NCI-H1436 (cell line): ENCODE measurements at places on chromosomes 12 and 14.

DNA sequence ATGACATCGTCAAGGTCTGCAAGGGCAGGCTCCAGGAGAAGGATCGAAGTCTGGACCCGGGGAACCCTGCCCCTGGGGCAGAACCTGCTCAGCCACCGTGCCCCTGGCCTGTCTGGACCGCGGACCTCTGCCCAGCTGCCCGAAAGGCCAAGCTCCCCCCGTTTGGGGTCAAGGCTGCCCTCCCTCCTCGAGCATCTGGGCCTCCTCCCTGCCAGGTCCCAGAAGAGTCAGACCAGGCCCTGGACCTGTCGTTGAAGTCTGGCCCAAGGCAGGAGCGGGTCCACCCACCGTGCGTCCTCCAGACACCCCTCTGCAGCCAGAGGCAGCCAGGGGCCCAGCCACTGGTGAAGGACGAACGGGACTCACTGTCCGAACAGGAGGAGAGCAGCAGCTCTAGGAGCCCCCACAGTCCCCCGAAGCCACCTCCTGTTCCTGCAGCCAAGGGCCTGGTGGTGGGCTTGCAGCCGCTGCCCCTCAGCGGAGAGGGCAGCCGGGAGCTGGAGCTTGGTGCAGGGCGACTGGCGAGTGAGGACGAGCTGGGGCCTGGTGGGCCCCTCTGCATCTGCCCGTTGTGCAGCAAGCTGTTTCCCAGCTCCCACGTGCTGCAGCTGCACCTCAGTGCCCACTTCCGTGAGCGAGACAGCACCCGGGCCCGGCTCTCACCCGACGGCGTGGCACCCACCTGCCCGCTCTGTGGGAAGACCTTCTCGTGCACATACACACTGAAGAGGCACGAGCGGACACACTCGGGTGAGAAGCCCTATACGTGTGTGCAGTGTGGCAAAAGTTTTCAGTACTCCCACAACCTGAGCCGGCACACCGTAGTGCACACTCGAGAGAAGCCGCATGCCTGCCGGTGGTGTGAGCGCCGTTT lies 856 bp downstream of the ZBTB42 start:
- DNase-seq = no peak

DNA sequence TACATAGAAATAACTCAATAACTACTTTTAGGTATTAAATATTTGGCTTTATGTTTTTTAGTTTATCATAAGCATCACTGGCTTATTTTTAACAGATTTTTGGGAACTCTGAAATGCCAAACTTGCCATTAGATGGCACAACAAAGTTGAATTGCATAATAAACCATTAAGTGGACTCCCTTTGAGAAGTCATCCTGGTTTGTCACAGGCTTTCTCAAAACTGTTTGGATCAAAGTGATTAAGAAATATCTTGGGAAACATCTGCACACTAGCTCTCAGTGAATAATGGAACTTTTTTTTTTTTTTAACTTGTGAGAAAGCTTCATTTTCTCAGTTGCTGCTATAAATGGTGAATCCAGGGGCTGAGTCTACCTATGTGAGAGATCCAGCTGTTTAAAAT lies 4.3 kb downstream of the SLC16A7 start:
- DNase-seq = no peak

DNA sequence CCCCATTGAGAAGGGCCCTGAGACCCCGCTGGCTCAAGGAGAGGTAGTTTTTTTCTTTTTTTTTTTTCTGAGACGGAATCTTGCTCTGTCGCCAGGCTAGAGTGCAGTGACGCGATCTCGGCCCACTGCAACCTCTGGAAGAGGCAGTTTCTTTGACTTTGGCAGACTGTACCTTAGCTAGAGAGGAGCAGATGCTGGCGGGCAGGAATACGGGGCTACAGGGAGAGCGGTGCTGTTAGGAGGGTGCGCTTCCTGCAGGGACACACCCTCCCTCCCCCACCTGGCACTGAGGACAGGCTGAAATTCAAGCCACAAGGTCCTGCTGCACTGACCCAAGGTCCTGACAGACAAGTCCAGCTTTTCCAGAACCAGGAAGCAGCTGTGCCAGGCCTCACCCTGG lies 32.2 kb upstream of the NUDT14 start:
- no peak for DNase-seq

DNA sequence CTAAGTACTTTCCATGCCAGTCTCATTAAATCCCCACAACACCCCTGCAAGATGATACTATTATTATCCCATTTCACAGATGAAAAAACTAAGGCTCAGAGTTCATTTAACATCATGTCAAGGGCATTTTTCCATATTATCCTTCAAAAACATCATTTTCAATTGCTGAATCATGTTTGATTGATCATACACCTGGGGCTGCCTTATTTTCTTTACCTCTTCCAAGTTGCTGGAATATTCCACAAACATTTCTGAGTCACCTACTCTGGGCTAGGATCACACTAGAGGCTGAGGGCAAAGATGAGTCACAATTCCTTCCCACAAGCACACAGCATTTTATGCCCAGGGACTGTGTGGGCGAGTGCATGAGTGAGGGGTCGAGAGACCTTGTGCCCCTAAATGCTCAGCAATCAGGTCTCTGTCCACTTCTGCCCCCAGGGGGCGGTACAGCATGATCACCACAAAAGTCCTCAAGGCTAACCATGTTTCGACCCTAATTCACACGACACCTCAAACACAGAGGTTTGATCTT lies 14.1 kb upstream of the TMEM119 start:
- DNase-seq = no peak

DNA sequence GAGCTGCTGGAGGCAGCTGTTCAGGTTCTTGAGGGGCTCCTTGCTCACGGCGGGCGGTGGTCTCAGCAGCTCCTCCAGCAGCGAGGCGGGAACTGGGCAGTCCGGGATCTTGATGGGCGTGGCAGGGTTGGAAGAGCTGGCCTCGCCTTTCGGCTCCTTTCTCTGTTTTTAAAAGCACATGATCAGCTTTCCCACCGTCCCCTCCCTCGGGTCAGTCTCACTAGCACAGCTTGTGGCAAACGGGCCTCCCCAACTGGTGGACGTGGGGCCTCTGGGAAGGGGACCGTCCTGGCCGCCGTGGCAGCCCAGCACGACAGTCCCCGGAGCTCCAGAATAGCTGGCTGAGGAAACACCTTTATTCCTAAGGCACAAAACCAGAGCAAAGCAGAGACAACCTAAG lies 12.5 kb upstream of the ANKLE2 start:
- no peak for DNase-seq

- no peak for DNase-seq
Observed at GRCh38 chr14:79134361-79134760, 964.2 kb downstream of the NRXN3 start.
